ENCODE measurements at places on chromosomes 2 and 18.

- no peak for DNase-seq
Observed at GRCh38 chr2:39356922-39357639, 80.0 kb downstream of the MAP4K3 start.

DNA sequence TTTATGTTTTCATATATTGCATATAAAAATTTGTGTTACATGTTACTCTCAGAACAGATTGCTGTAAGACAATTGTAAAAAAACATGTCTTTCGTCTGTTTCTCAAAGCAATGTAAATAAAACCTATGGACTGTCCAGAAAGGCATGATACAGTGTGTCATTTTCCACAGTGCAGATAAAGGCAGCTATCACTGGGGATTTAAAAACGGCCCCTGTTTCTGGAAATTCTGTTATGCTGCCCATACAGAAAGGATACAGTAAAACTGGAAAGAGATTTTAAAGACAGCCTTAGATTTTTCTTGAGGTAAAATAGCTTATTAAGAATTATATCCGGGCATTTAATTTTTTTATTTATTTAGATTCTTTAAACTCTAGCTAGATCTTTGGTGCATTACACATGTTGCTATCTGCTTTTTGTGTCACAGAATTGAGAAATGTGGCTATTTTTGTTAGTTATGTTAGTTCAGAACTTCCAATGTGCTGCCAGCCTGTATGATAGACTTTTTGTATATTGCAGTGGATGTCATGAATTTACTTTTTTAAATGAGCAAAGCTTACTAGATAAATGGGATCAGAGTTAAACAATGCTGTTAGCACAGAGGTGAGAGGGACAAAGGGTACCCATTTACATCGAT, 859 bp upstream of the INO80D start:
- peak; percentile 38 for DNase-seq

DNA sequence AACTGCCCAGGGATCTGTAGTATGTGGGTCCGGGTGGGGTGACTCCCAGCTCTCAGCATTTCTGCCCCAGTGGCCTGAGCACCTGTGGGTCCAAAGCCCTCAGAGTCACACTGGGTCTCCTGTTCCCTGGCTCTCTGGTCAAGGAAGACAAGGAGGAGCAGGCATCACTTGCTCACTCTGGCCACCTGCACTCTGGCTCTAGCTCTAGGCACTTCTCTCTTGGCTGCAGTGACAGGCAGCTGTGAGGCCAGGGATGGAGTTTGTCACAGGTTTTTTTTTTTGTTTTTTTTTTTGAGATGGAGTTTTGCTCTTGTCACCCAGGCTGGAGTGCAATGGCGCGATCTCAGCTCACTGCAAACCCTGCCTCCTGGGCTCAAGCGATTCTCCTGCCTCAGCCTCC, 84.6 kb downstream of the HS1BP3 start:
- no peak for DNase-seq

- no peak for DNase-seq
Observed at GRCh38 chr18:23629444-23629946, 33.2 kb downstream of the ANKRD29 start.

Measured in NAMALWA (cell line).